Choroid plexus epithelial cell (primary cell): ENCODE measurements at places on chromosomes 7 and 10.

DNA sequence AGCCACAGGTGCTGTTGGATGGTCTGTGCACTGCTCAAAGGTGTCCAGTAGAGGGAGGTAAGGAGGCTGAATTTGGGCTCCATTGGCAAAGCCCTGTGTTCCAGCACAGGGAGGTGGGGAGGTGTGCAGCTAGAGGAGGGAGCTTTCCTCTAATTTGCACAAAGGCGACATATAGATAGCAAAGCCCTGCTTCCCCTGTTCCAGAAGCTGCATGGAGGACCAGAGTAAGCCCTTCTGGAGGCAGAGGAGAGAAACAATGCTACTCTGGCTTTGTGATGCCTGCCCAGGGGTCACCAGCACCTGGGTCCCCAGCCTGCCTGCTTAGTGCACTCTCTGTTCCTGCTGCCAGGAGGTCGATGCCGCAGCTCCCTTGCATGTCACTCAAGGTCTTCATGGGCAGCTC lies 3.4 kb upstream of the ARHGAP22 start:
- peak; percentile 46 for DNase-seq

DNA sequence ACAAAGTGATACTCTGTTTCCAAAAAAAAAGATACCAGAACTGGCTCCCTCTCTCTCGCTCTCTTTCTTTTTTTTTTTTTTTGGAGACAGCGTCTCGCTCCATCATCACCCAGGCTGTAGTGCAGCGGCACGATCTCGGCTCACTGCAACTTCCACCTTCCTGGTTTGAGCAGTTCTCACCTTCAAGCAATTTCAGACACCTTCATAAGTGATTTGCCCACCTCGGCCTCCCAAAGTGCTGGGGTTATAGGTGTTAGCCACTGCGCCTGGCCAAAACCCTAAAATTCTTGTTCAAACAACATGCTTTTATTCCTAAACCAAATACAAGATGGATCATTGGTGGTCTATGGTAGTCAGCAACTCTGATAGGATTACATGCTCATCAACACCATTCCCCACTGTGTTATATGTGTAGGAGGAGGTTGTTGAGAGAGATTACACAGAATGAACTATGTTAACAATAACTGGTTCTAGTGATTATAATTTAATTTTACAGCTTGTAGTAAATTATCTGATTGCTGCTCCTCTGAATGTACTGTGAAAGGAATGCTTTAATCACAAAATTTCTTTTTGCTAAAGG lies 15.5 kb downstream of the ACBD5 start:
- DNase-seq: no peak

DNA sequence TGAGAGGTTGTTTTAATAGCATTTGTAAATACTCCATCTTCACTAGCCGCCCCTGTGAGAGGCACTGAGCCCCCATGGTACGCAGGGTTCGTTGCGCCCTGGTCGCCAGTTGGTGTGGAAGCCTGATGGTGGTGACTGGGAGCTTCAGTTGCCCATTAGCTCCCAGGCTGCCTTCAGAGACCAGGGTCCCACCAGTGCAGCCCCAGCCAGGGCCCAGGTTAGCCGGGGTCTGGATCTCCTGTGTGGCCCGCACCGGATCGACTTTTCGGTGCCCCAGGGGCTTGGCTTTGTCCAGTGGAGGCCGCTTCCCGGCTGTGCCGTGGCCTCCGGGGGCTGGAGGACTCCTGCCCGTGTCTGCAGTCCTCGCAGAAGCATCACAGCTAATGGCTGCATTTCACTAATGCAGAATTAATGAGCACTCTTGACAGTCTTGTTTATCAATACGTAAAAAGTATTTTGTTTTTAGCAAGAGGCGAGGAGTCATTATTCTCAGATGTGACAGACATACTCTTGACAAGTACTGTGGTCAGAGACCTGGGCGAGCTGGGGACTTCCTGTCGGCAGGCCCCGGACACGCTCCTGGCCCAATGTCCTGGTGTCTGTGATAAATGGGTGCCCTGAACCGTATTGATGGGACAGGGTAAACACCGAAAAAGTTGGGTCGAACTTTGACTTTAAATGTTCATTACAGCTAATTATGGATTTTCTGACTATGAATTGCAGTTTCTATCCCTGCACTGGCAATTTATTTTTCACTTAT lies 99.8 kb downstream of the NKX6-2 start:
- no peak for DNase-seq

DNA sequence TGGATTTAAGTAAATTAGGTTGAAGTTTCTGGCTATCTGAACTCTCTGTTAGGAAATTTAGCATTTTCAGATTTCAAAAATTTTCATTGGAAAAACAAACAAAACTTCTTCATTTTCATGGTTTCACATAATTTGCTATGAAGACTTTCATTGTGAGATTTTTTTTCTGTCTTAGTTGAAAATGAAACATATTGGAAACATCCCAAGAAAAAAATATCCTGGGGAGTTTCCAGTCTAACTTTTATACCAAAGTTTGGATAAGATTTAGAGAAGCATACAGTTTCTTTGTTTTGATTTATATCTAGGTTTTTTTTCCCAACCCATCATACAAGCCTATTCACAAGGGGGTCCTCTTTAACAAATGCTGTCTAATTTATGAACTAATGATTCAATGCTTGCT lies 300.5 kb upstream of the SEMA3A start:
- DNase-seq: no peak

DNA sequence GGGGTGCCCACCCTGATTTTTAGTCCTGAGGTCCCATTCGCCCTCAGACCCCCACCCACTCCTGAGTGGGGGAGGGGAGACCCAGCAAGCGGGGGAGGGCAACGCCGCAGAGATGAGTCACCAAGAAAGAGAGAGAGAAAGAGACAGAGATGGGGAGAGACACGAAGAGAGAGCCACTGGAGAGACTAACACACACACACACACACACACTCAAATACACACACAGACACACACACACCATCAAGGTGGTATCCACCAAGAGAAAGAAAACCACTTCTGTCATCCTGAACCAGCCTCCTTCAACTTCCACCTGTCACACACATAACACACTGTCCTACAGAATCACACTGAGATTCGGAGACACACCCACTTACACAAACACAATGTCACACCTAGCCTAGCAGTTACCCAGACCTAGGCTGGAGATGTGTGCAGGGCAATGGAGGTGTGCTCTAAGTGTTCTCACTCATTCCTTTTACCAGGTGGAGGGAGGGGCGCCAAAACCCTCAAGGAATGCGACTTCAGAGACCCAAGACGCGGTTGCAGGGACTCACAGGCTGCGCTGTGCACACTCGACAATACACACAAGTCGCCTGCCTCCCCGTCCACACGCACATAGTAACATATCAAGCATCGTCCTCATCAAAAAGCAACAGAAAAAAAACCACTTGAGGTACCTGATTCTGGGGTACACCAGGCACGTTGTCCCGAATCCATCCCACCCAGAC lies 3.9 kb upstream of the VGF start:
- no peak for DNase-seq

DNA sequence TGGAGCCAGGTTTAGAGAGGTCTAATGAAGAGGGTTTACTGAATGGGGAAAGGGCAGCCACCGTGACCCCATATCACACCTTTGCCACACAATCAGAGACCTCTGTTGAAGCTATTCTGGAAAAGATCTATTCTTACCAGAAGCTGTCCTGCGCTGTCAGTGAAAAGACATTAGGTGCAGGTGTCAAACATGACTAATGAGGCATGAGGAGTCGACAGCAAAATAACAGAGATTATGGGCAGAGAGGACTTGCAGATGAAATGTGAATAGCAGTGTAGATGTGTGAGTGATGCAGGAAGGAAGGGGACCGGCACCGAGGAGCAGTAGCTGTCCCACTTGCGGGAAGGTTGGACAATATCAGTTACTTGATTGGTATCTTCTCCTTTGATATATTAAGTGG lies 627.7 kb upstream of the GALNT17 start:
- no peak for DNase-seq

- no peak for DNase-seq
These were observed 66.8 kb upstream of the EXOC4 start for GRCh38 chr7:133186060-133186459.

DNA sequence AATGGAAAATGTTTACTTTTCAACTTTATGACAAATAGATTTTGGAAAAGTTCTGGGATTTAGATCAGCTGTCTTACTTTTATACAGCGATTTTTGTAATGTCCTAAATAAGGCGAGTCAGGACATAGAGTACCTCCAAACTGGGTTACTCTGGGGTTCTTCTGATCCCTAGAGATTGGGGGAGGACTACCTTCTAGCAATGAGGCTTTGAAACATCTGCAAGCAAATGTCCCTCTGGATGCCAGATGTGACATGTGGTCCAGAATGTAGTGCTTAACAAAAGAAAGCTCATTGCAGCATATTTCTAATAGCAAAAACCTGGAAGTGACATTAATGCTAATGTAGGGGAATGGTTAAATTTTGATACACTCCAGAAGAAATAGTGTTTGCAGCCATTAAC lies 36.1 kb downstream of the ABRAXAS2 start:
- no peak for DNase-seq

DNA sequence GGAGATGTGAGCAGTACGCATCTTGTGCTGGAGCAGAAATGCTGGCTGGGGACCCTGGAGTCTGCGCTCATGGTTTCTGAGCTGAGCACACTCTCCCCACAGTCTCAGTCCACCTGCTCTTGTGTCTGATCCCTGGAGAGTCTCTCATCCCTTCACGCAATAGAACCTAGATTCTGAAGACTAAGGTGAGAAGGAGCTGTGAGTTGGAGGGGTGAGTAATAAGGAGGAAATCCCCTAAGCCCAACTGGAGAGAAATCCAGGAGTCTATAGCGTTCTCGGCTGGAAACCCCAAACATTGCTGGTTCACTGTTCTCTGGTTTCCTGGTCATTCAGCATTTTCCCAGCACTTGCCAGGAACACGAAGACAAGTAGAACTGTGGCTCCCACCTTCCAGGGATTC lies 68.3 kb upstream of the SMNDC1 start:
- DNase-seq: no peak

DNA sequence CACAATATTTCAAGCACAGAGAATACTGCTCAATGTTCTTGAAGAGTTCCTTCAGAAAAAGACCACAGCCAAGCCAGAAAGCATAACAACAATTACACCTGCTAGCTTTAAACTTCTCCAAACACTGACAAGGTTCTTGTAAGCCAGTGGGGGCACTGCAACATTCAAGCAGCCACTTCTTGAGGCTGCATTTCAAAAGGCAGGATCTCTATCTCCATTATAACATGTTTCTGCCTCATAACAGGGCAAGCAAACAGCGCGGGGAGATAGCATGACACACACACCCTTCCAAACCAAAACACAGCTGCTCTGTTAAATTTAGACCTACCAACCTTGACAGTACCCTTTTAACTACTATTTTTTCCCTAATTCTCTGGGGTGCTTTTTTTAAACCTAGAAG lies 30.8 kb downstream of the CHCHD3 start:
- peak; percentile 73 for DNase-seq

- no peak for DNase-seq
These were observed 1.8 kb downstream of the FOXI2 start for GRCh38 chr10:127738512-127739424.

GRCh38 chr10:89973326-89973725 lies 271.9 kb downstream of the KIF20B start:
- DNase-seq: peak; percentile 5

GRCh38 chr7:105934572-105935185 lies 28.4 kb upstream of the CDHR3 start:
- peak; percentile 84 for DNase-seq

GRCh38 chr7:20269726-20270125 lies 52.5 kb upstream of the MACC1 start:
- DNase-seq: peak; percentile 52

DNA sequence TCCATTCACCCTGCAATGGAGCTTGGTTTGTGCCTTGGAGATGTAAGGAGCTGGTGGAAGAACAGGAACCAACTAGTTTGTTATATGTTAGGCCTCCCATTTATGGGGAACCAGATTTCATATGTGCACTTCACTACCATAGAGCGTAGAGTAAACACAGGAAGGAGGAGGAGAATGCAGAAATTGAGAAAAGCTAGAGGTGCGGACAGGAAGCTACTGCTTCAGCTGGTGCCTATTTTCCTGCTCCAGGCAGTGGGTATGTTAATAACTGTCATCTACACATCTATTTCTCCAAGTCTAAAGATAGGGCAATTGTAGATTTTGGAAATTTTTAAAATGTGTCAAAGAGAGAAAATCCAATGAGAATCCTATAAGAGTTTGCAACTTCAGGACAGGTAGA lies 482.2 kb downstream of the PLXDC2 start:
- DNase-seq: no peak

DNA sequence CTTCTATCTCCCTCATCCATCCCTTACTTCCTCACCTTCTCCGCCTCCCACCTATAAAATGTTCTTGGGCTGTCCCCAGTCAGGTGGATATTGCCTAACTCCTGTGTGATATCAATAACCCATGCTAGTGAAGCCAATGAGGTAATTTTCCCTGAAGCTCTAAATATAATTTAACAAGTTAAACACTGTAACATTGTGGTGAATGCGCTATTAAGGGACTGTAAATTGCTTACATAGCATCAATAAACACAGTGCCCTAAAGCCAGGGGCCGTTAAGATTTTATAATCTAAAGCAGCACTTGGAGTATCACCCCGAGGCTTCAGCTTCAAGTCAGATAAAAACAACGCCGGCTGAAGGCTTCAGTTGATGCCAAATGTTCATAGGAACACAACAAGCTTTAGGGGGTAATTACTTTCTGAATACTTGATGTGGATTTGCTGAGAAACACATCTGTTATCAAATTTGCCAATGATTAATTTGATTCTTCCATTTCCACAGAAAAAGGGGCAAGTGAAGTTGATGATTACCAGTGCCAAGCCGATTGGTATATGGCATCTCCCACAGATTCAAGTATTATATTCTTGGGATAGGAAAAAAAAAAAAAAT lies 138.4 kb downstream of the CREB5 start:
- DNase-seq: no peak

GRCh38 chr7:114989531-114989930 lies 67.6 kb downstream of the MDFIC start:
- no peak for DNase-seq

GRCh38 chr10:29628311-29628710 lies 6.5 kb downstream of the SVIL start:
- no peak for DNase-seq

DNA sequence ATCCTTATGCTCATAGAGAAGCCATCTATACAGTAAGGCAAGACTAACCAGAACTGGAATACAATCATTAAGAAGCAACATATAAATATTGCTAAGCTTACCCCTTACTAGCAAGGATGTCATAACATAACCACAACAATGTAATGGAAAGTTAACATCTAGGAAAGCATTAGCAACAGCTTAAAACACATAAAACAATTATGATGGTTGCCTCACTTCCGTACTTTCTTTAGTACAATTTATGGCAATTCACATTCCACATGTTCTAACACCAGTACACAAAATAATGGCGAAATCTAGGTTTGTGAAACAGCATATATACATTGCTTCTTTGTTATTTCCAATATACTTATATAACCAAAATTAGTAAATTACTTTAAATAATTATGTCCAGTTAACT lies 195.0 kb downstream of the AHR start:
- peak; percentile 28 for DNase-seq
